ENCODE measurements at places on chromosomes 2 and 18. TPM values are rescaled to one million over a fixed set of nuclear protein-coding genes. Genes with fewer than 3 reads are reported as not detected.

DNA sequence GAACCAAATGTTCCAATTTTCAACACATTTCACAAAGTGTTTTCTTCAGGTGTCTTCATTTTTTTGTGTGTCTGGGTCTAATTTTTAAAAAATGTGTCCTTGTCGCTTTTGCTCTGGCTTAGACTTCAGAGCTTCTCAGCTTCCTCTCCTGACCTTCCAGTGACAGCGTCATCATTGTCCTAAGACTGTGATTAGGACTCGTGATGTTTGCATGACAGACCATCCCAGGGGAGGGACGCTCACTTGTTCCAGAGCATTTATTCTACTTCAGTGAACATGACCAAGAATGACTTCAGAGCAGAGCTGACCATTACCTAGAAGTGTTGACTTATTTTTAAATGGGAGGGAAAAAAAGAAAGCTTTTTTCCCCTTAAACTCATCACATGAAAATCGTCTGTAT, 591.9 kb downstream of the IRS1 start:
- no peak for DNase-seq

GRCh38 chr18:22033085-22033484, 136.3 kb upstream of the GATA6 start:
- DNase-seq: no peak

FAM124B gene
- total RNA-seq: 13.1 TPM

GRCh38 chr2:96207774-96208142, 869 bp downstream of the STARD7 start:
- no peak for DNase-seq

GRCh38 chr2:211349031-211349430, 792.6 kb downstream of the CPS1 start:
- DNase-seq: no peak

DNA sequence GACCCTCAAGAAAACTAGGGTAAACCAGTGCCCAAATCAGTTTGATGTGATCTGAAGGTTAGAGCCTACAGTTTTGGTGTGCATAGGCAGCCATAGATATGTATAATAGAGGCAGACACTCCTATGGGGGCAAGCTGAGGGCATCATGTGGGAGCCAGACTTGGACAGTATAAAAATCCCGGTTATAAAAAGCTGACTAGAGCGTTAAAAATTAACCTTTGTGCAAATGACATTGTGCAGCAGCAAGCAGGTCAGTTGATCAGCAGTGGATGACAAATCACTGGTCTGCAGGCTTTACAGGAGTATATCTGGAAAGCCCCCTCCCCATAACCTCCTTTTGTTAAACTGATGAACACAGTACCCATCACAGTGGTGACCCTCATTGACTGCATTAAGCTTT, 107.8 kb downstream of the CTNNA2 start:
- no peak for DNase-seq

GRCh38 chr2:204279819-204280218, 265.5 kb upstream of the PARD3B start:
- no peak for DNase-seq

TPO gene
- 0.74 TPM for total RNA-seq

CCDC121 gene
- 11.1 TPM for total RNA-seq

- no peak for DNase-seq
Measured at GRCh38 chr2:13018490-13018889, 301.8 kb downstream of the TRIB2 start.

DNA sequence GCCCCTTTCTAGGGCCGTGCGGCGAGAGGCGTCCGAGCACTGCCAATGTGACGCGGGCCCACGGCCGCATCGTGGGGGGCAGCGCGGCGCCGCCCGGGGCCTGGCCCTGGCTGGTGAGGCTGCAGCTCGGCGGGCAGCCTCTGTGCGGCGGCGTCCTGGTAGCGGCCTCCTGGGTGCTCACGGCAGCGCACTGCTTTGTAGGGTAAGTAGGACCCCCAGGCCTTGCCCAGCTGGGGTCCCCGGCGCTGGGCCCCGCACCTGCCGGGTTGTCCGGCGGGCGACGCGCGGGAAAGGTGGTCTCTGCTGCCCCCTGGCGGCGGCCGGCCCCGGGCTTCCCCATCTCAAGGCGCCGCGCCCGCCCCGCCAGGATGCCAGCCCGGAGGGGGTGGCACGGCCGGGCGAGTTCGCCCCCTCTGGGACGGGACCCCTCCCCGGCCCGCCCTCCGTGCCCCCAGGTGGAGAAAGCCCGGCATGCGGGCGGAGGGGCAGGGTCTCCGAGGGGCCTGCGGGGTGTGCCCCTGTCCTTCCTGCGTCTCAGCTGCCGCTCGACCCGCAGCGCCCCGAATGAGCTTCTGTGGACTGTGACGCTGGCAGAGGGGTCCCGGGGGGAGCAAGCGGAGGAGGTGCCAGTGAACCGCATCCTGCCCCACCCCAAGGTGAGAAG, 1.9 kb downstream of the PRSS56 start:
- no peak for DNase-seq

GAL3ST2 gene
- not detected for total RNA-seq

DNA sequence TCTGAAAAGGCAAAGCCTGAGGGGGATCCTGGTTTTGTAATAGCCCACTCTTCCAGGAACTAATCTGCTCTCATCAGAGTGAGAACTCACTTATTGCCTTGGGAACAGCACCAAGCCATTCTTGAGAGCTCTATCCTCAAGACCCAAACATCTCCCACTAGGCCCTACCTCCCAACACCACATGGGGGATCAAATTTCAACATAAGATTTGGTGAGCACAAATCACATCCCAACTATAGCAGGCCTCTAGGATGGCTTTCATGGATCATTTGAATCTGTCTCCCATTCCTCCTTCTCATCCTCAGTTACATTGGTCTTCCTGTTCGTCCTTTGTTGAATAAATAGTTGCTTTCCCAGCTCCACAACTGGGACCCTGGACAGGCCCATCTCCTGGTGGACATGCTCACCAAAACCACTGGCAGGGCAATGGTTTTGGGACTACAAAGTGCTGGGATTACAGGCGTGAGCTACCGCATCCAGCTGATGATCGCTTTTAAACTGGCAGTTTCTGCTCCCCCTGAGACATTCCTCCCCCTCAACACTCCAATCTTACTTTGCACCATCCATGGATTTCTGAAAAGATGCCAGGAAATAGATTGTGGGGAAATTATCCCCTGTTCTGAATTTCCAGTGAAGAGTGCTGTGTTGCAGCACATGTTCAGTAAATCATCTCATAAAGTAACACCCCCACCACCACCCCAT, 42.6 kb downstream of the MCFD2 start:
- DNase-seq: no peak

UGT1A9 gene
- total RNA-seq: not detected

- no peak for DNase-seq
Measured at GRCh38 chr2:929011-929735, 21.5 kb upstream of the SNTG2 start.

CTAGE1 gene
- total RNA-seq: not detected

FARP2 gene
- 51.7 TPM for total RNA-seq

- no peak for DNase-seq
Measured at GRCh38 chr18:47985866-47986265, 55.4 kb upstream of the SMAD2 start.

DNA sequence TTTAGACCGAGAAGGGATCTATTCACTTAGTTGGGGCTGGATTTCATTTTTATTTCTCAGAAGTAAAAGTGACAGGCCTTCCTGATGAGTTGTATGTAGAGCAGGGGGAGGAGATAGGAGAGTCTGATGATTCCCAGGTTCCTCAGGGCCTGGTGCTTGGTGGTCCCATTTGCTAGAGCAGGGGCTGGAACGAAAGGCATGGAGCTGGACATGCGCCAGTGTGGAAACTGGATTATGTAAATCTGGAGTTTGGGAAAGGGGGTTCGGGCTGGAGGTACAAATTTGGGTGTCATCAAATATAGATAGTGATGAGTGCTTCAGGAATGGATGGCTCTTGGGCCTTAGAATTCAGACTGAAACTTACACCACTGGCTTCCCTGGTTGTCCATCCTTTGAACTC, 27.5 kb downstream of the GNLY start:
- no peak for DNase-seq

DSG3 gene
- total RNA-seq: 1.0 TPM

GRCh38 chr18:12458771-12459170, 51.0 kb downstream of the PRELID3A start:
- no peak for DNase-seq

INPP4A gene
- total RNA-seq: 32.6 TPM

DNA sequence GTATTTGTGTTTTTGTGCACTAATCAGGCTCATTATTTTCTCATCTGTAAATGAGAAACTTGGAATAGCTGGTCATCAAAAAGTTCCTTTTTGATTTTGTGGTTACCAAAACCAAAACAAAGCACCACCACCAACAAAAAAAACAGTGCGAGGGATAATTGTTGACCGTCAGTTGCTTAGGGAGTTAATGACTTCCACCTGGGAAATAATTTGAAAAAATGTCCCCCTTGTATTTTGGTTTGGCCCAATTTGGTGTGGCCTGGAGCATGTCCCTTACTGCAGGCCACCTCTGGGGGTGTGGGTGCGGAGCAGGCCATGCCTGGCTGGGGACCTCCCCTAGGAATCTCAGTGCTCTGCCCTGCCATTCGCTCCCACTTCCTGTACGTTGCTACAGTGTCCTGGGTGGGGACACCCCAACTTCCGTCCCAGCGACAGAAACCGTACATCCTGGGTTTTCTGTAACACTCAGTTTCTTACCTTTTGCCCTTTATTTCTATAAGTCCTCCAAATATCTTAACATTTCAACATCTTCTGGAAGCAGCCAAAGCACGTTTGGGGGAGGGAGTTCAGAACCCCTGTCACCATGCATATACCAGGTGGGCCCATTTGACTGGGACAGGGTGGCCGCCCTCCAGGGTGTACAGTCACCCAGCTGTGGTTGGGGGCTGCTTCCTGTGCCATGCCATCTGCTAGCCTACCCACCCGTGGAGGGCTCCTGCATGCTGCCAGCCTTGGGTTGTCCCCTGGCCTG, 31.3 kb downstream of the NCK2 start:
- DNase-seq: no peak

DNA sequence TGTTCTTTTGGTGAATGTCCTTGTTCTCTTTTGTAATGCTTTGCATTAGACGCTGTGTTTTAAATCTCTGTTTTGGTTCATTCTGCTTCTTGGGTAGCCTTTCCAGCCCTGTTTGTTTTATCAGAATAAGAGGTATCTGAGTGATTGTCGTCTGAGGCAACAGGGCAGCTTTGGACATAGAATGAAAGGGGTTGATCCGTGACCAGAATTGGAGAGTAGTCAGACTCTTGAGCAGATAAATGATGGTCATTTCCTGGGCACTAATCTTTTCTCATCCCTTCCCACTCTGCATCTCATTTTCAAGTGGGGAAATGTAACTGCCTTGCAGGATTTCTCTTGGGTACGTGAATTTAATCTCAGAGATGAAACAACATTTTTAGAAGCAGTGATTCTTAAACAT, 61.4 kb downstream of the TAF4B start:
- DNase-seq: no peak

GRCh38 chr2:176392744-176393414, 123.6 kb downstream of the MTX2 start:
- DNase-seq: no peak

SDC1 gene
- total RNA-seq: 87.1 TPM

TNS1 gene
- total RNA-seq: 191 TPM

- no peak for DNase-seq
Measured at GRCh38 chr2:213220967-213221603, 63.2 kb upstream of the SPAG16 start.

NT5DC4 gene
- total RNA-seq: not detected

DNA sequence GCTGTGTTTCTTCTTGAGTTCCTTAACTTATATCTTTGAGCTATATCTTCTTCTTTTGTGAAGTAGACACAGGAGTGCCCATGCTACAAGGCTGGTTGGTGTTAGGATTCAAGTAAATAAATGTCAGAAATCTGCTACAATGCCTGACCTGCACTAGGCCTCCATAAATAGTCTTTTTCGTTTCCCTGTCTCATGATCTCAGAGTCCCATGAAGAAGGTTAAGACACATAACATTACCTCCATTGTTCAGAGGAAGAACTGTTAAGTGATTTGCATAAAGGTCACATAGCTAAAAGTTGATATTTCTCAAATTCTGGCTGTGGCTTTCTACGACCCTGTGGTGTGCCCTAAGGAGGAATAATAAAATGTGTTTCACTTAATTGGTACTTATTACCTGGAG, 228.4 kb downstream of the KCNS3 start:
- DNase-seq: no peak

DNA sequence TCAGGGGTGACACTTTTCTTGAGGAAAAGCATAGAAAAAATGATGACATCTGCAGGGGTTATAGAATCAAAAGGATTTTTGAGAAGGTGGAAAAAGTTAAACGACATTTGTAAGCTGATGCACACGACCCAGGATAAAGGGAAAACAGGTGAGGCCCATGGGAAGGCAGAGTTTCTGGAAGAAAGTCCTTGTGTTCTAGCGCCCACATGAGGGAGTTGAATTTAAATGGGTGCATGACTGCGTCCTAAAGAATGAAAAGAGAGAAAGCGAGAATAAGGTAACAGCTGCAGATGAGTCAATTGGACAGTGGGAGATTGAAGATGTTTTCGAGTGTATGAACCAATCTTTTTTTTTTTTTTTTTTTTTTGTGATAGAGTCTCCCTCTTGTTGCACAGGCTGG, 158.1 kb downstream of the GALR1 start:
- DNase-seq: no peak

DHRS9 gene
- total RNA-seq: 0.69 TPM

DNA sequence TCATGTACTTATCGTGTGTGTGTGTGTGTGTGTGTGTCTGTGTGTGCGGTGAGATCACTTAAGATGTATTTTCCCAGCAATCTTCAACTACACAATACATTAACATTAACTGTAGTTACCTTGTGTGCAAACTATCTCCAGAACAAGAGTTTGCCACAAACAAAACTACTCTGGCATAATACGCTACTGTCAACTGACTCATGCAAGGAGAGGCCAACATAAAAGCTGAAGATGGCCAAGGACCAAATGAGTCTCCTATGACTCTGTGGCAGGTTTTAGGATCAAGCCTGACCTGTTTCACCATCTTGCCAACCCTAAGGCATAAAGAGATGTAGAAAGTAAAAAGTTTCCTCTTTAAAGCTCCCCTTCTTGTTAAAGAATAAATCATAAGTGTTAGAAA, 20.1 kb downstream of the CYB5A start:
- DNase-seq: no peak

All from urinary bladder (tissue), 4 donors.